Bronchial epithelial cell (primary cell): ENCODE measurements at places on chromosomes 7 and 10. TPM values are rescaled to one million over a fixed set of nuclear protein-coding genes. Genes with fewer than 3 reads are reported as not detected.

GRCh38 chr10:89382757-89383156 lies 4.9 kb downstream of the IFIT1B start:
- peak; percentile 55 for DNase-seq

DNA sequence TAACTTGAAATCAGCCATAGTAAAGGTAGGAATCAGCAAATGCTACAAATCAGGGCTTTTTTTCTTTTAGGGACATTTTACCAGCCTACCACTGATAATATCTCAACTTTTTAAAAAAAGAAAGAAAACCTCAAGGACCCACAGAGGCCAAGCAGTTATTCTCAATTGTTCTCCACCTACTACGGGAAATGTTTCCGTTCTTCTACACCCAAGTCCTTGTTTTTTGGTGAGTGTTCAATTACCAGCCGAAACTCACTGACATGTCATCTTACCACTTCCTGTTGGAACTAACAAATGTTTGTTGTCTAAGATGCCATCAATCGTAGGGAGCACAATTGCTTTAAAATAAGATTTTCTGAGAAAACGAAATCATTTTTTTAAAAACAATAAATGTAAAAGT lies 50.2 kb upstream of the CDK1 start:
- DNase-seq, result peak; percentile 63

The OPALIN gene
- not detected in 2 replicates for total RNA-seq

The GPC2 gene
- 1.0 and 1.3 TPM in 2 replicates for total RNA-seq

- no peak for DNase-seq
These were observed 313.9 kb downstream of the NXPH1 start for GRCh38 chr7:8747338-8747737.

The ZNF853 gene
- 0.26 and 0.53 TPM in 2 replicates for total RNA-seq
